ENCODE measurements at places on chromosomes 16 and 17.

DNA sequence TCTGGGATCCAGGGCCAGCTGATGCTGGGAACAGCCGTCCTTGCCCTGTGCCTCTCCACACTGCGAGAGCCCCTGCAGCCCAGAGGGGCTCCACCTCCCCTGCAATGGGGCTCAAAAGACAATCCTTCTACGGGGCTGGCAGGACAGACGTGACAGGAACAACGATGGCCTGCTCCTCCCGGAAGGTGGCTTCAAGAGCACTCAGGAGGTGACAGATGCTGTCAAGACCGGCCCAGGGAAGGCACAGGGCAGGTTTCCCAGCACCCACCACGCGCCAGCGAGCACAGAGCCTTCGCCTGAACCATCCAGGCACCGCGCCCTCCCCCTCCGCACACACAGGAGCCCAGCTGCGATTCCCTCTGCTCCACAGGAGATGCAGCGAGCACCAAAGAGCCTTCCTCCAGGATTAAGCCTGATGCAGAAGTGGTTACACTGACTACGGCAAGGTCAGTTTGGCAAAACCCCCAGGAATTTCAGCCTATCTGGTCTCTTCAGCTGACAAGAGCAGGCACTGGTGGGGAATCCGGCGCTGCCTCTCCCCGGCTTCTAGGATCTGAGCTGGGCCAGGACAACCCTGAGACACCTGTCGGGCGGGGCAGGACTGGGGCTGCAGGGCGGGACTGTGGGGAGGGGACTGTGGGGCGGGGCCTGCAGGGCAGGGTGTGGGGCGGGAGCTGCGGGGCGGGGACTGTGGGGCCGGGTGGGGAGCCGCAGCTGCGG, 103.4 kb downstream of the ZNF778 start:
- DNase-seq = peak; percentile 67

GRCh38 chr17:78826836-78827509, 13.6 kb downstream of the USP36 start:
- no peak for DNase-seq

DNA sequence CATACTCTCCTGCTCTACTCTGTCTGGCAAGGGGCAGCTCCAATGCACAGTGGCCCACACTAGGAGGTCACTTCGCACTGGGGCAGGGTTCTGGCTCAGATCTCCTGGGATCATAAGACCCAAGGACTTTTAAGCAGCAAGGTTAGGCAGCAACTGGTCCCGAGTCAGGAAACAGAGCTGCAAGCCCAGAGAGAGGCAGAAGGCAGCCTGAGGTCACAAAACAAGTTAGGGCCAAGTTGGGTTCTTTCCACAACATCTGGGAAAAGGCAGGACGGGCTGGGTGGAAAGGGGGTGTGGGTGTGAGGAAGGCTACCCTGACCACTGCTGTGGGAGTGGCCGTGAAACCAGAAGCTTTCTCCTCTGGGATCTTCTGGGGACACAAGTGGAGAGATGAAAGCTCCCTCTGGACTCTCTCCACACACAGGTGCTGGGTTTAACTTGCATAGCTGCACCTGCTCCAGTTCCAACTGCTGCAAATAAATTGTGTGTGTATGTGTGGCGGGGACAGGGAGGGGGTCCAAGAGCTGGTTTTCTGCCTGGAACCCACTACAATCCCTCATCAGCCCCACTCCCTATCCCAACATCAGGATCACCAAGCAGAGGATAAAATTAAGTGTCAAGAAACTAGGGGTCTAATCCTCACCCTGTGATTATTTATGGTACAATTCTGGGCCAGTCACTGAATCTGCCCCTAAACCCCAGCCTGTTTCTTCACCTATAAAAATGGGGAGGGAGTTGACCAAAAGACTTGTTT, 8.0 kb upstream of the TSPOAP1 start:
- no peak for DNase-seq

DNA sequence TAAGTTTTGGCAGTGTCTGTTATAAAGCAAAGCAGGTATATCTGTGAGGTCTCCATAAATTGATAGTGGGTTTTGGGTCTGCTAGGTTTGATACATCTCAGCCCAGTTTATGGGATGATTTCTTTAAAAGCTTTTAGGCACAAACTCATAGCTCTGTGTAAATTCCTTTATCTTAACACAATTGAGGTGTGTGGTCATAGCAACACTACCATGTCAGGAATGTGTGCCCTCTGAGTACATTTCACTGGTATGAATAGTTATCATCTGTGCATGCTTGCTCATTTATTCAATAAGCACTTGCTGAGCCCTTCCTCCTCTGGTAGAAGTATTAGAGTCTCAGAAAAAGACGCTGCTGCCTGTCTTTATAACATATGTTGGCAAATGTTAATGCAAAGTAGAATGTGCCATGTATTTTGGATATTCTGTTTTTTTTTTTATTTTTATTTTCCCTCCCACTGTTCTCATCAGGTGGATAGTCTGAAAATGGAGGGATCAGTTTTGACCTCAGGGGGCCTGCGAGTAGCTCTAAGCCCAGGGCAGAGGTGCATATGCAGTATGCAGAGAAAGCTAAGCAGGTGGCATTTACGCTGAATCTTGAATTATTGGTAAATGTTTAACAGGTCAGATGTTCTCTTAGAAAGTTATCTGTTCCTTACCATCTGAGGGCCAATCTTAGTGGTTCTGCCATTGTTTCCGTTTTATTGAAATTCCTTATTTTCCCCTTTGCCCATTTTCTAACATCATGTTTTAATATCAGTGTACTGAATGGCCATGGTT, 90.7 kb downstream of the WNT3 start:
- DNase-seq = no peak

- peak; percentile 73 for DNase-seq
These were observed 3.1 kb downstream of the CACNB1 start for GRCh38 chr17:39194089-39194984.

DNA sequence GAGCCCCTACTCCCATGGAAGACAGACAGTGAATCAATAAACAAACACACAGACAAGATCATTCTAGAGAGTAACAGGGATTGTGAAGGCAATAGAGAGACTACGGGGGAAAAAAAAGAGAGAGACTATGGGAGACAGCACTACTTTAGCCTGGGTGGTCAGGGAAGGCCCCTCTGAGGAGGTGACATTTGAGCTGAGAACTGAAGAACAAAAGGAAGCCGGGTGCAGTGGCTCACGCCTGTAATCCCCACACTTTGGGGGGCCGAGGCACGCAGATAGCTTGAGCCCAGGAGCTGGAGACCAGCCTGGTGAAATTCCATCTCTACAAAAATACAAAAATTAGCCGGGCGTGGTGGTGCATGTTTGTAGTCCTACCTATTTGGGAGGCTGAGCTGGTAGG, 29.2 kb downstream of the SALL1 start:
- DNase-seq = no peak

DNA sequence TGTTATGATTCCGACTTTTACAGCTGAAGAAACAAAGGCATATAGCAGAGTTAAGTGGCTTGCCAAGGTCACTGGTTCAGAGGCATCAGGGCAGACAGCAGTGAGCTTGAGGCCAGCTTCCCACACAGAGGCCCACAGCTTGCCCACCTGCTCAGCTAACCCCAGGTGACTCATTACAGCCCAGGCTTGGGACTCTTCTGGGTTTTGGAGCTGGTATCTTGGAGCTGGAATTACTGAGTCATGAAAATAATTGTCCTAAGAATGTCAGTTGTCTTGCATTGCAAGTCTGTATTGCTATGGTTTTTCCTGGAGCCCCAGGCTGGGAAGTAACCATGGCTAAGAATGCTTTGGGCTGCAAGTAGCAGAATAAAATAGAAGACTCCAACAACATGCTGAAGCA, 32.4 kb upstream of the IRX3 start:
- no peak for DNase-seq

DNA sequence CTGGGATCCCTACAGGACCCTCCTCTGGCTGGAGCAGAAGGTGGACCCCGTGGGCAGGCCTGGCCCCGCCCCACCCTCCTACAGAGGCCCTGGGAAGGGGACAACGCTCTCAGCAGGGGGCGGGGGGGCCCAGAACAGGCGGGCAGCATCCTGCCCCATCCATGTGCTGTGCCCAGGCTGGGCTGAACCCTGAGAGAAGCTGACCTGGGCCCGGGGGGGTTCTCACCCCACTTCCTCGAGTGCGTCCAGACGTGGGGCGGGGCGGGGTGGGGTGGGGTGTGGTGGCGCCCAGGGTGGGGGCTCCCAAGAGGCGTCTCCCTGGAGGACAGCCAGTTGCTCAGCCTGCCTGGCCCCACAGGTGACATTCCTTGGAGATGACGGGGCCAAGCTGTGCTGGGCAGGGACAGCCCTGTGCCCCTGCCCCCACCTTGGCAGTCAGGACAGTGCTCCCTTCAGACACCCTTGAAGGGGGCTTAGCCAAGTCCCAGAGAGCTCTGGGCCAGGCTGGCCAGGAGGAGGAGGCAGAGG, 390 bp upstream of the UNC13D start:
- no peak for DNase-seq

DNA sequence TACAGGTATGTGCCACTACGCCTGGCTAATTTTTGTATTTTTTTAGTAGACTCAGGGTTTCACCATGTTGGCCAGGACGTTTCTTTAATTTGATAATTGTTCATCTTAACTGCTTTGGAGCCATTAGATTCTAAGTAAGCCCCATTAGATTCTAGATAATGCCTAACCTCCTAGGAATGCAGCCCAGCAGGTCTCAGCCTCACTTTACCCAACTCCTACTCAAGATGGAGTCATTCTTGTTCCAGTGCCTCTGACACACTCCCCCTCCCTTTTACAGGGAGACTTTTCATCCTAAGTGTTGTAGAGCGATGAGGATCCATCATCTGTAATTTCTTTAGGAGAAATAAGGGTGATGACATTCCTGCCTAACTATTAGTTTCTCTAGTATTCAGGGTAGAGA, 23.7 kb upstream of the MILR1 start:
- DNase-seq = no peak

DNA sequence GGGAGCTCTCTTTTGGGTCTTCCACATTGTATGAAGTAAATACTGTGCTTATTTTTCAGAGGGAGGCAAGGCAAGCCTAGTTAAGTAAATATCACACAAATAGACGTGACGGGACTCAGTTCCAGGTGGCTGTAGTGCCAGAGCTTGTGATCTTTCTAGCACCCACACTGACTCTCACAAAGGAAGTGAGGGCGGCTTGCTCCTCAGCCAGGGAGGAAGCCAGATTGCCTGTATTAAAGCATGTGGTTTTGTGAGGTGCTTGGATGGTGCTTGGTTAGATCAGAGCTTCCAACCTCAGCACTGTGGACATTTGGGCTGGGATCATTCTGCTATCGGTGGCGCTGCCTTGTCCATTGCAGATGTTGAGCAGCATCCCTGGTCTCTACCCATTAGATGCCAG, 80.1 kb downstream of the VAT1L start:
- DNase-seq = no peak

DNA sequence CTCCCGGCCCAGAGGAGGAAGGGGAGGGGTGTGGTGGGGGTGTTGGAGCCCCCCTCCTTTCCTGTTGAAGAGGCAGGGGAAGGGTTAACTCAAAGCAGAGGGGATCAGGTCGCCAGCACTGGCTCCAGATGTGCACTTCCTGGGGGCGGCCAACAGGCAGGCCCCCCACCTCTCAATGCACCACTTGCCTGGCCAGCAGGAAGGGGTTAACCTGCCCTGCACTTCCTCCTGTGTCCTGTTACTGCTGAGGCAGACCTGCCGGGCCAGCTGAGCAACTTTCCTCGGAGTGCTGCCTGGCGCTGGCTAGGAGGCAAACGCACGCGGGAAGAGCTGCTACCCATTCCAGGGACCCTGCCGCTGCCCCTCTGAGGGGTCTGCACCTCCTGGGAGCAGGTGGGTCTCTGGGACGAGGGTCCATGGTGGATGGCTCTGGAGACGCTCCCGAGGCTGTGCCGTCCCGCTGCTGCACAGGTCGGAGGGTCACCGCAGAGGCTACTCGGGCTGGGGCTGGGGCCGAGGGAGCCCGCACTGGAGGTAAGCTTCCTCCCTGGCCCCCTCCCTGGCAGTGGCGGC, at the start of gene EPN3:
Gene EPN3, plus strand, starts transcription at position 284 of the 573 bp plus-strand sequence. CDS start 3,822 bp downstream, outside the sequence.
- DNase-seq = no peak

DNA sequence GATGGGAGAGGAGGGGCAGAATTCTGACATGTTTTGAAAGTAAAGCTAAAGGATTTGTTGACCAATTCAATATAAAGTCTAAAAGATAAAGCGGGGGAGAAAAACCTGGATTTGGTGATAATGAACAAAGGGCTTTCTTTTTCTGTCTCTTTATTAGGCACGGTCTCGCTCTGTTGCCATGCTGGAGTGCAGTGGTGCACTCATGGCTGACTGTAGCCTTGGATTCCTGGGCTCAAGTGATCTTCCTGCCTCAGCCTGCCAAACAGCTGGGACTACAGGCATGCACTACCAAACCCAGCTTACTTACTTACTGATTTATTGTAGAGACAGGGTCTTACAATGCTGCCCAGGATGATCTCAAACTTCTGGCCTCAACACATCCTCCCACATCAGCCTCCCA, 7.5 kb downstream of the CDR2 start:
- DNase-seq = no peak

DNA sequence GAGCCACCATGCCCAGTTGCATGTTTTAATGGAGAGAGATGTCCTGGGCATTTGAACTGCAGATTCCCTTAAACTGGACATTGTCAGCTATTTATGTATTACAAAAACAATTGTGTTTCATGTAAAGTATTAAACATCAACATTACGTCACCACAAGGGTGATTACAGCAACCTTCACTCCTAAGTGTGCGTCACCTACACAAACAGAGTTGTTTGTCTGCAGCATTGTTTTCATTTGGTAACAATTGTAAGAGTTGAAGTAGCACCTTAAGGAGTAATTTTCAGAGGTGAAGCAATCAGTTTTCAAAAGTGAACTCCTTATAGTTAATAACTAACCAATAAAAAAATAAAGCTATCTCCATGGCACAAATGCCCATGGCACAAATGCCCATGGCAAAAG, 271.4 kb downstream of the IRX3 start:
- no peak for DNase-seq

DNA sequence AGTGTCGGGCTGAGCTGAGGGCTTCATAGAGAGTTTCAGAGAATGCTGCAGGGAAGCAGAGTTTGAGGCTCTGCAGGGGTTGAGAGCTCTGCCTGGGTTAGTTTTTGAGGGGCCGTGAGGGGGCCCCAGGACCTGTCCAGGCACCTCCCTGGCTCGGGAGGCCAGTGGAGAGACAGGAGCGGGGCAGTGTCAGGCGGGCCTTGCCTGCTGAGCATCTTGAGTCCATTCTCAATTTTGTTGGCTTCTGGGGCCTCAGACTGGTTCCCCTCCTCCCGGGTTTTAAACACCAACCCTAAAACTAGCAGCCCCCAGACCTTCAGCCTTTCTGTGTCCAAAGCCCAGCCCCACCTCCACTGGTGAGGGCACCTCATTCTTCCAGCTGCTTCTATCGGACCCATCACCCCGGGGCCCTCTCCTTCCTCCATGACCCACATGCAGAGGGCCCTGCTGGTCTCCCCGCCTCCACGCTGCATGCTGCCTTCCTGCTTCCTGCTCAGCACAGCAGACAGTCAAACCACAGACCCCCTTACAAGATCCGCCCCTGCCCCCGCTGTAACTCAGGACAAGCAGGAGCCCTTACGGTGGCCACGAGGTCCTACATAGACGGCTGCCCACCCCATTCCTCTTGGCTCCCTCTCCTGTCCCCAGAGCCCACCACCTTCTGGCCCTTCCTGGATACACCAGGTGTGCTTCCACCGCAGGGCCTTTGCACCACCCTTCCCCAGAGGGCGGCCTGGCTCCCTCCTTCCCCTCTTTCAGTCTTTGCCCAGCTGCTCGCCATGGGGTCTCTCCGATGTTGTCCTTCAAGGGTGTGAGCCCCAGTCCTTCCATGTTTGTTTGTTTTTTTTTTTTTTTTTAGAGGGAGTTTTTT, 3.8 kb downstream of the RNF213 start:
- DNase-seq = no peak
